Fibroblast of lung (primary cell): ENCODE measurements at places on chromosomes 12 and 14. TPM values are rescaled to one million over a fixed set of nuclear protein-coding genes. Genes with fewer than 3 reads are reported as not detected.

GRCh38 chr12:65282840-65283239 lies 4.4 kb downstream of the MSRB3 start:
- H3K4me1 ChIP-seq, result peaks cover 3% of the 10 kb centered on the region
- H3K27me3 ChIP-seq, result no peaks in the 10 kb centered on the region
- H3K27ac ChIP-seq, result no peak overlapping the region

- DNase-seq, result no peak
- H3K36me3 ChIP-seq, result no peaks in the 10 kb centered on the region
- H3K27ac ChIP-seq, result no peak overlapping the region
- no peak overlapping the region for H3K4me3 ChIP-seq
- no peaks in the 10 kb centered on the region for H3K27me3 ChIP-seq
These were observed 262.9 kb downstream of the TMEM117 start for GRCh38 chr12:44098786-44099185.

GRCh38 chr14:104087505-104087904 lies 2.0 kb downstream of the ASPG start:
- H3K27ac ChIP-seq, result no peak overlapping the region
- no peak for DNase-seq
- H3K27me3 ChIP-seq, result no peaks in the 10 kb centered on the region
- no peaks in the 10 kb centered on the region for H3K36me3 ChIP-seq
- H3K4me1 ChIP-seq, result no peaks in the 10 kb centered on the region

DNA sequence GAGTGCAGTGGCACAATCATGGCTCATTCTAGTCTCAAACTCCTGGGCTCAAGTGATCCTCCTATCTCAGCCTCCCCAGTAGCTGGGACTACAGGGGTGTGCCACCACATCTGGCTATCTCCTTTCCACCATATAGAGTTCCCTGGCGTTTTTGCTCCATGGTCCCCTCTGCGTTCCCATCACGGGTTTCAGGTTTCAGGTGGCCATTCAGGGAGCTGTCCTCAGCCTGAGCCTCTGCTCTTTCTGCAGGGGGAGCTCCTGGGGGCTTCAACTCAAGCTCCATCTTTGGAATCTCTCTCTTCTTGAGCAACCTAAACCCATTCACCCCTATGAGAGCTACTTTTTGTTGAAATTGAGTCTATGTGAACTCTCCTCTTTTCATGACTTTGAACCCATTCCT lies 11.6 kb downstream of the SMIM41 start:
- H3K36me3 ChIP-seq, result no peaks in the 10 kb centered on the region
- DNase-seq, result no peak
- no peak overlapping the region for H3K27ac ChIP-seq
- peaks cover 11% of the 10 kb centered on the region for H3K27me3 ChIP-seq
- no peak overlapping the region for H3K4me3 ChIP-seq

- DNase-seq, result no peak
- H3K27me3 ChIP-seq, result no peaks in the 10 kb centered on the region
- H3K36me3 ChIP-seq, result no peaks in the 10 kb centered on the region
- H3K4me3 ChIP-seq, result no peak overlapping the region
- H3K27ac ChIP-seq, result no peak overlapping the region
These were observed 1.5 kb downstream of the OR4E1 start for GRCh38 chr14:21672116-21672515.

DNA sequence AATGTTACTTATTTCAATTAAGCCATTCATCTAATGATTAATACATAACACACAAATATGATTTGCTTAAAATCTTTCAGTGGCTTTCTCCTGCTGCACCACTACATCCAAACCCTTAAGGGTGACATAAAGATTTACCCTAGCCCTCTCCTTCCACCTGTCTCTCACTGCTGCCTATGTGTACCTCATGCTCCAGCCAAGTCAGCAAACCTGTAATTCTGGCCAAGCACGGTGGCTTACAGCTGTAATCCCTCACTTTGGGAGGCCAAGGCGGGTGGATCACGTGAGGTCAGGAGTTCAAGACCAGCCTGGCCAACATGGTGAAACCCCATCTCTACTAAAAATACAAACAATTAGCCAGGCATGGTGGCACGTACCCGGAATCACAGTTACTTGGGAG lies 31.7 kb upstream of the CERS5 start:
- no peaks in the 10 kb centered on the region for H3K27me3 ChIP-seq
- no peak for DNase-seq
- H3K27ac ChIP-seq, result no peak overlapping the region
- peaks cover 10% of the 10 kb centered on the region for H3K36me3 ChIP-seq
- H3K4me1 ChIP-seq, result peaks cover 8% of the 10 kb centered on the region

- H3K4me1 ChIP-seq, result peaks cover 38% of the 10 kb centered on the region
- DNase-seq, result peak; percentile 94
These were observed 9.0 kb downstream of the RHOF start for GRCh38 chr12:121784460-121784859.

DNA sequence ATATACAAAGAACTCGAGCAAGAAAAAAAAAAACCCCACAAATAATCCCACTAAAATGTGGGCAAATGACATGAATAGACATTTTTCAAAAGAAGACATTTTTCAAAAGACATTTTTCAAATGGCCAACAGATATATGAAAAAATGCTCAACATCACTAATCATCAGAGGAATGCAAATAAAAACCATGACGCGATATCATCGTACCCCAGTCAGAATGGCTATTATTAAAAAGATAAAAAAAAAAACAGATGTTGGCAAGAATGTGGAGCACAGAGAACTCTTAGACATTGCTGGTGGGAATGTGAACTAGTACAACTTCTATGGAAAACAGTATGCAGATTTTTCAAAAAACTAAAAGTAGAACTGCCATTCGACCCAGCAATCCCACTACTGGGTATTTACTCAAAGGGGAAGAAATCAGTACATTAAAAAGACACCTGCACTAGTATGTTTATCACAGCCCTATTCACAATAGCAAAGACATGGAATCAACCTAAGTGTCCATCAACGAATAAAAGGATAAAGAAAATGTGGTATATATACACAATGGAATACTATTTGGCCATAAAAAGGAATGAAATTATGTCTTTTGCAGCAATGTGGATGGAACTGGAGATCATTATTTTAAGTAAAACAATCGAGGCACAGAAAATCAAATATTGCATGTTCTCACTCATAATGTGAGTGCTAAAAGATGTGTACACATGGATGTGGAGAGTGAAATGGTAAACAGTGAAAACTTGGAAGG lies 16.3 kb downstream of the ZBTB39 start:
- H3K27me3 ChIP-seq, result no peaks in the 10 kb centered on the region
- no peaks in the 10 kb centered on the region for H3K4me1 ChIP-seq
- DNase-seq, result no peak

GRCh38 chr14:105397350-105397931 lies 897 bp upstream of the TEX22 start:
- DNase-seq, result no peak
- peak overlapping the region; percentile 76 for H3K27ac ChIP-seq
- peaks cover 15% of the 10 kb centered on the region for H3K36me3 ChIP-seq
- no peaks in the 10 kb centered on the region for H3K4me1 ChIP-seq
- peak overlapping the region; percentile 79 for H3K4me3 ChIP-seq

DNA sequence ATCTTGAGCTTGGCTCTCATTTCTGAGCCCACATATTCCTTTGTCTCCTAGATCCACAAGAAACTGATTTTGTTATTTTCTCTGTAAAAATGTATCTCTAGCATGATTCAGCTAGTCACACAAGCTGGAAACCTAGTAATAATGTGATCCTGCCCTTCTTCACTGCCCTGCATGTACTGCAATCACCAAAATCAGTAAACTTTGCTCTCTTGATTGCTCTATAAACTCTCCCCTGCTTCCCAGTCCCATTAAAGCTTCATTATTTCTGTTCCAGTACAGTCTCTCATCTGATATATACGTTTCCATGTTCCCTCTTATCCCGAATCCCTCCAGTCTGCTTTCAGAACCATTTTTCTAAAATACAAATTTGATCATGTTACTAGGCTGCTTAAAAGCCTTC lies 166.5 kb downstream of the MSRB3 start:
- H3K27ac ChIP-seq, result no peak overlapping the region
- H3K4me1 ChIP-seq, result peaks cover 3% of the 10 kb centered on the region
- H3K27me3 ChIP-seq, result no peaks in the 10 kb centered on the region
- DNase-seq, result no peak
- no peak overlapping the region for H3K4me3 ChIP-seq
- no peaks in the 10 kb centered on the region for H3K36me3 ChIP-seq

- no peak overlapping the region for H3K4me3 ChIP-seq
- no peaks in the 10 kb centered on the region for H3K4me1 ChIP-seq
- no peak for DNase-seq
- H3K27ac ChIP-seq, result no peak overlapping the region
- H3K27me3 ChIP-seq, result no peaks in the 10 kb centered on the region
- H3K36me3 ChIP-seq, result no peaks in the 10 kb centered on the region
These were observed 118.9 kb downstream of the PTCSC3 start for GRCh38 chr14:36057452-36058116.

DNA sequence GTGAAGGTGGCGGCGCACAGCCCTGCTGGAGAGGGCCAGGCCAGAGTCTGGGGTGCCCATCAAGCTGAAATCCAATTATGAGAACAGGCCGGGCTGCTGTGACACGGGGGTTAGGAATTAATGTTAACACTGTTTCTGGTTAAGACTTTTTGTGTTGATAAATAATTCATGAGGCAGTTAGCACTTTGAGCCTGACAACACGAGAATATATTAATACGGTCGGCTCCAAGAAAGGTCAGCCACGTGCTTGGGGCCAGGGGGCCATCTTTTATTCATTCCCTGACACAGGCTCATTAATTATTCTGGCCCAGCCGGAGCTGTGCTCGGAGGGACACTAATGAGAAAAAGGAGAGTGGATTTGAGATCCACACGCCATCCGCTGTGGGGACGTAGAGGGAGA lies 45.1 kb downstream of the FBRSL1 start:
- no peaks in the 10 kb centered on the region for H3K27me3 ChIP-seq
- no peak for DNase-seq
- no peak overlapping the region for H3K4me3 ChIP-seq
- H3K4me1 ChIP-seq, result no peaks in the 10 kb centered on the region
- H3K36me3 ChIP-seq, result no peaks in the 10 kb centered on the region

DNA sequence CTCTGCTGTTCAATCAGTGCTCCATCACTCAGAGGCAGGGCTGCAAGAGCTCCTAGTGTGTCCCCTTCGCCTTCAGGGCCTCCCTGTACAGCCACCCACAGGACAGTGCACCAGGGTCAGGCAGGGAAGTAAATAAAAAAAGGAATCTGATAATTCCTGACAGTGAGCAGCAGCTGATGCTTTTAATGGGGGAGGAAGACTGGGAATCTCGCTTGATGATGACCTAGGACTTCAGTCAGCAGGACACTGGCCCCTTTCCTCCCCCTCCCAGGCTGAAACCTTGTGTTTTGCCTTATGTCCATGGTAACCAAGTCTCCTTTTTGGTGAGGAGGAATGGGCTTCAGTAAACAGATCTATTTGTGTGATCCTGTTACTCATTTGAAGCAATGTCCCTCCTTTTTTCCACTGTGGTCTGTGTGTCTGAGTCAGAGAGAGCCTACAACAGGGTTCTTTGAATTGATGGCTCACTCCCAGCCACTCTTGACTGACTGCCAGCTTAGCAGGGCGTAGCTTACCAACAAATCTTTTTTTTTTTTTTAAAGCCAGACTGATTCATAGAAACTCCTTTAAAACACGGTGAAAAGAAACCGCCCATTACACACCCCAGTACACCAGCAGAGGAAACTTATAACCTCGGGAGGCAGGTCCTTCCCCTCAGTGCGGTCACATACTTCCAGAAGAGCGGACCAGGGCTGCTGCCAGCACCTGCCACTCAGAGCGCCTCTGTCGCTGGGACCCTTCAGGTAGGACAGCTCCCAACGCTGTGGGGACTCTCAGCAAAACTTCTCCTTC lies at the start of gene EMP1:
EMP1 (plus strand) TSS at position 597 of the 792 bp plus-strand sequence. CDS start 14,785 bp downstream, outside the sequence.
- peak; percentile 100 for DNase-seq
- H3K4me3 ChIP-seq, result peak within 1 kb of the TSS; percentile 93
- H3K4me1 ChIP-seq, result peaks cover 31% of the 10 kb centered on the region
- peaks cover 3% of the 10 kb centered on the region for H3K36me3 ChIP-seq

GRCh38 chr14:102085488-102085887 lies 1.4 kb downstream of the HSP90AA1 start:
- H3K4me1 ChIP-seq, result peaks cover 2% of the 10 kb centered on the region
- no peak overlapping the region for H3K27ac ChIP-seq
- no peaks in the 10 kb centered on the region for H3K27me3 ChIP-seq
- peaks cover 27% of the 10 kb centered on the region for H3K36me3 ChIP-seq
- DNase-seq, result no peak

DNA sequence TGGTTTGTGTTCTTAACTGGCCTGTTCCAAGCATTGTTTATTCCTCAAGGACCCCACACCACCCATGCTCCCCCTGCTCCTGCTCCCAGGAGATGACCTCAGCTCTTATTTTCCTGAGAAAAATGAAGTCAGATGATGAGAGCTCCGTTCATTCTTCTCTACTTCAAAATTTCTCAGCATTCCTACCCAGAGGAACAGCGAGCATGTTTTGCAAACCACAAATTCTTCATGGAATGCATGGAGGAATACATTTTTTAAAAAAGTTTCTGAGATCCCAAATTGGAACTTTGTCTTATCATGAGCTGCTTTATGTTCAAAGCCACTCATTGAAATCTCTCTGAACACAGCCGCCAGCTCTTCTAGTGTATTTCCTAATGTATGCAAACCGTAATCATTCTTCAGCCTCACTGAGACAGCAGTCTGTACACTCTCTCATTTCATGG lies 44.9 kb downstream of the SYNE2 start:
- no peak overlapping the region for H3K4me3 ChIP-seq
- DNase-seq, result peak; percentile 88
- no peak overlapping the region for H3K27ac ChIP-seq
- H3K36me3 ChIP-seq, result no peaks in the 10 kb centered on the region
- peaks cover 12% of the 10 kb centered on the region for H3K4me1 ChIP-seq

DNA sequence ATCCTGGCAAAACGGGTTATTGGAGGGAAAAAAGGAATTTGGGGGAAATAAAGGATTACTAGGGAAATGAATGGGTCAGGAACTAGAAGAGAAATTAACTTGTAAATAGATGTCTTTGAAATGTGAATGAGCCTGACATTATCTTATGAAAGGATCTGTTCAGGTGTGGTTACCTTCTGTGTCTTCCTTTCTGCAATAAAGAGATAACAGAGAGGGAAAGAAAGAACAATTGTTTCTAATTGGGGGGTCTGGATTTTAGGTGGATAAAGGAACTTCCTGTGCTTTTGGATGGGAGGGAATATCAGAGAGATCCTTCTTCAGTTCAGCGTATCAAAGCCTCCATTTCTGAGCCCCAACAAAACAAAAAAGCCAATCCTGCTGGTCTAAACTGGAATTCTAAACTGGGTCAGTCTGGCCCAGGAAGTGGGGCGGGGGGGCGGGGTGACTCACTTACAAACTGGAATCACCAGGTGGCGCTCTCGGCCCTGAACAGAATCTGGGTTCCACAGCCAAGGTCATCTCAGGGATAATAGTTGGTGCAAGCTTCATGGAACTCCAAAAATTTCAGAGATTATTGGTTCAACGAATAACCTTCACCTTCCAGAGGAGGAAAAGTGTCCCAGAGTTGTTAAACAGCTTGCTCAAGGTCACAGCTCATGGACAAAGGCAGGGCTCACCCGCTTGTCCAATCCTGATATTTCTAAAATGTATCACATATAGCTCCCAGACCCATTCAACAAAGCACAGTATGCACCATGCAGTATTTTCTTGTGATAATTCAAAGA lies 15.2 kb upstream of the PEBP1 start:
- peaks cover 6% of the 10 kb centered on the region for H3K4me1 ChIP-seq
- H3K4me3 ChIP-seq, result no peak overlapping the region
- peak; percentile 54 for DNase-seq
- no peaks in the 10 kb centered on the region for H3K36me3 ChIP-seq
- H3K27ac ChIP-seq, result peak overlapping the region; percentile 63
- no peaks in the 10 kb centered on the region for H3K27me3 ChIP-seq

Gene EXOC3L4
- total RNA-seq, result 0.26 and 0.50 TPM in 2 replicates

Gene OLR1
- total RNA-seq, result 0.26 and 1.2 TPM in 2 replicates

Gene DHRS2
- total RNA-seq, result not detected in 2 replicates

Gene RPGRIP1
- under 0.01 TPM in 1 of 2 replicates, not detected in the other for total RNA-seq

Gene DACT1
- 10.2 and 22.6 TPM in 2 replicates for total RNA-seq
